ENCODE measurements at places on chromosomes 2 and 18.

- DNase-seq: no peak
Observed at GRCh38 chr2:240443891-240444301, 8.4 kb downstream of the GPC1 start.

DNA sequence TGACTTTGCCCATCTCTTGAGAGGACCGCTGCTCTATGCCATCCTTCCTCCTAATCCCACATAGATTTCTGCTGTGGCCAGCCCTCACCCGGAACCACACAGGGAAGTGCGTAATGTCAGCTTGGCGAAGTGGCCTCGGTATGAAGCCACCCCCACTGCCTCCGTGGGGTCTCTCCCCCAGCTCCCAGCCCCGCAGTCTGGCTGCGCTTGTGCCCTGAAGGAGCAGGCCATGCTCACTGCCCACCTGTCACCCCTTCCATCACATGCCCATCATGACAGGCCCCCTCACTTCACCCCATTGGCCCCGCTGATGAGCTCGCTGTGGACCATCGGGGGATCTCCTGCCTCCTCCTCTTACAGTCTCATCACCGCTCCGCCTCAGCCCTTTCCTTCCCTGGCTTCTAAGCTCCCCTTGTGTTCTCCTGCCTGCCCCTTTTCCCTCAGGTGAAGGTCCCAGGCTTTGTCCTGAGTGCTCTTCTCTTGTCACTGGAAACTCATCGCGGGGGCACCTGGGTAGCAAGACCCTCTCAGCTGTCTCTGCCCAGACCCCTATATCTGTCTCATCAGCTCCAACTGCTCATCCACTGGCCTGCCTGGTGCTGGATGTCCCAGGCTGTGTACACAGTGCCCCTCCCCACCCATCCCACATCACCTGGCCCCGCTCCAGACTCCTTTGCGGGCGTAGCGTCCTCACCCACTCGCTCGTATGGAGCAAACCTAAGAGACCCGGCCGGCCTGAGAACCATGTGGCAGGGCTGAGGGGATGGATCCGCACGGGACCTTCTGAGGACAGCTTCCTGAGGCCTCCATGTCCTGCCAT lies 81.7 kb downstream of the GLI2 start:
- DNase-seq: no peak

DNA sequence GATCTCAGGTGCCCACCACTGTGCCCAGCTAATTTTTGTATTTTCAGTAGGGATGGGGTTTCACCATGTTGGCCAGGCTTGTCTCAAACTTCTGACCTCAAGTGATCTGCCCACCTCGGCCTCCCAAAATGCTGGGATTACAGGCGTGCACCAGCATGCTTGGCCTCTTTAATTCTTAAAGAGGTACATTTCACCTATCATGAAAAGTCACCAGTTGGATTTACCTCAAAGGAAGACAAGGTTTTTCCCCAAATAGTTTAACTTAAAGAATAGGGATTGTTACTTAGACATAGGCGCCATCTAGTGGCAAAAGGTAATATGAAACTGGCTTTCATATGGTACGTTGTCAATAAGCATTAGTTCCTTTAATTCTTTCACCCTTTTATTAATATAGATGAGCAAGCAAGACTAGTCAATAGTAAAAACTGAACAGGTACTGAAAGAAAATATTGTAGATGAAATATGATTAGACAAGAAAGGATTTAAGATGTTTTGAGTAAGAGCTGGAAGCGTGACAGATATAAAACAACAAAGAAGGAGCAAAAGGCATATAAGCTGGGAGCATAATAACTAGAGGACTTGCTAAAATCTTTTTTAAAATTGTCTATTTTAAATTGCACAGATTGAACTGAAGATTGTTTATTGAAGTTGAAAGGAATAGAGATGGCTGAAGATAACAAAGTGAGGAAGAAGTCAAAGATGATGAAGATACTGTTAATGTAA lies 35.0 kb upstream of the PSMD14 start:
- peak; percentile 70 for DNase-seq

DNA sequence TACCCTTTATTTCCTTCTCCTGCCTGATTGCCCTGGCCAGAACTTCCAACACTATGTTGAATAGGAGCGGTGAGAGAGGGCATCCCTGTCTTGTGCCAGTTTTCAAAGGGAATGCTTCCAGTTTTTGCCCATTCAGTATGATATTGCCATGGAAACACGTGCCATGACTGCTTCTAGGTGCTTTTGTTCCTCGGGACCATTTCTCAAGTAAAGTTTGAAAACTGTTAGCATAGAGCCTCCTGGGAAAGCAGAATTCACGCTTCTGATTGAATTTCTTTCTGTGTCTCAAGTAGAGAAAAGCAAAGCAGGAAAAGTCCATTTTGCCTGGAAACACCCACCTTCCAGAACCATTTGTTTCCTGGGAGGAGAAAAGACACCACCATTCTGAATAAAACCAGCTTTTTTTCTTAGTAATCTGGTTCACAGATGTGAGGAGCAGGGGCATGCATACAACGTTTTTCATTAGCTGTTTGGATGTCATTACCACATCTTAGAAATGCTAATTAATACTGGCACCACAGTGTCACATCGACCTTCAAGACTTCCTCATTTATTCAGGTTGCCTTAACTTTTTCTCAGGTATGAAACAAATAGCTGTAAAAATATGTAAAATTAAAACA lies 39.0 kb upstream of the ZBTB14 start:
- no peak for DNase-seq

DNA sequence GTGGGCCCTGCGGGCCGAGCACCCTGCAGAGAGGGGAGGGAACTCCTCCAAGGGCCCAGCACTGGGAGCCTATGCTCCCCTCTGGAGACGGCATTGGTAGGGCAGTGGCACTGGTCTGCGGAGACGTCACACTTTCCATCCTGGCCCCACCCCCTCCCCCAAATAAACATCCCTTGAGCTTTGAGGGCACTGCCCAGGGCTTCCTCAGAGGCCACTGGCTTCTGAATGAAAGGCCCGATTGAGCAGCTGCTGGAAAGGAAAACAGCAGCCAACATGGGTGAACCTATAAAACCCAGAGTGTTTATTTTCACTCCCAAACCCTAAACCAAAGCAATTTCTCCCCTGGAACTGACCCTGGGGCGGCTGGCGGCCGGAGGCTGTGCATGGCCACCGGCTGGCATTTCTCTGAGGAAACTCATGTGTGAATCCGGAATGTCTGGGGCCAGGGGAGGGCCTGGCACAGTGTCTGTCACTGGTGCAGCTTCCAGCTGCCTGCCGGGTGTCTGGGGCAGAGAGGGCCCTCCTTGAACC lies 138.9 kb downstream of the DYSF start:
- DNase-seq: no peak

DNA sequence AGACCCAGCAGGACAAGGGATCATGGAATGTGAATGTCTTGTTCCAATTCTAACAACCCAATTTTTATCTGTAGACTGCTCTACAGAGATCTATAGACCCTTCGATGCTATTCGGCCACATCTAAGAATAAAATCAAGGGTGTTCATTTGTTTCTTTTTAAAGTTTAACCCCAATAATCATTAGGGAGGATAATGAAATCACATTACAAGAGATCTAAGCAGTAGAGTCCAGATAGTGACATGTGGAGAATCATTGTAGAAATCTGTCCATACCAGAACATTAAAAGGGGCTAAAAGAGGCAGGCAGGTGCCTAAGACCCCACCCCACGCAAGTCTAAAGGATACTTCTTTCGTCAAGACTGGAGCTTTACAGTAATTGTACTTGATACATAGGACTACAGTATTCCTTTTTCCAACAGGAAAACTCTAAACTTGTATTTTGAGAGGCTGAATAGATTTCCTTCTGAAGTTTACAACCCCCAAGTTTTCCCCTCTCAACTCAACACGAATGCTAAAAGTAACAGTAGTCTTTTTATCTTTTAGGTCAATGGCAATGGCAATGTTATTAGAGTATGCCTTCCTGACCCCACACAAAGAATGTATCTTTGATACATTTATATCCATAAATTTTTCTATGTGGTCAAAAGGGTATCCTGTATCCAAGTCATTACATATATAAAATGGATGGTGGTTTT lies 183.7 kb downstream of the TCF4 start:
- no peak for DNase-seq

- no peak for DNase-seq
Observed at GRCh38 chr2:8457699-8458502, 224.0 kb upstream of the ID2 start.

DNA sequence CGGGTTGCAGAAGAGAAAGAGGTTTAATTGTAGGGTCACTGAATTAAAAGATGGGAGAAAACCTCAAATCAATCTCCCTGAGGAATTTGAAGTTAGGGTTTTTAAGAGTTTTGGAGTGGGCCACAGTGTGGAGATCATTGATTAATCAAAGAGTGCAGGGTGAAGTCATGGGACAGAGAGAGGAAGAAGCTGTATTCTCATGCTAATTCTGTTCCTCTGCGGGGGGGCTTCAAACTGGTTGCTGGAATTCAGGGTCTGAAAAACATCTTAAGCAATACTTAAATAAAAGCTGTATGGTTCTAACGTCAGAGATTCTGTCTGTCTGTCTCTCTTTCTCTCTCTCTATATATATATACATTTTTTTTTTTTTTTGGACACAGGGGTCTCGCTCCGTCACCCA lies 169.8 kb upstream of the SPATS2L start:
- no peak for DNase-seq

DNA sequence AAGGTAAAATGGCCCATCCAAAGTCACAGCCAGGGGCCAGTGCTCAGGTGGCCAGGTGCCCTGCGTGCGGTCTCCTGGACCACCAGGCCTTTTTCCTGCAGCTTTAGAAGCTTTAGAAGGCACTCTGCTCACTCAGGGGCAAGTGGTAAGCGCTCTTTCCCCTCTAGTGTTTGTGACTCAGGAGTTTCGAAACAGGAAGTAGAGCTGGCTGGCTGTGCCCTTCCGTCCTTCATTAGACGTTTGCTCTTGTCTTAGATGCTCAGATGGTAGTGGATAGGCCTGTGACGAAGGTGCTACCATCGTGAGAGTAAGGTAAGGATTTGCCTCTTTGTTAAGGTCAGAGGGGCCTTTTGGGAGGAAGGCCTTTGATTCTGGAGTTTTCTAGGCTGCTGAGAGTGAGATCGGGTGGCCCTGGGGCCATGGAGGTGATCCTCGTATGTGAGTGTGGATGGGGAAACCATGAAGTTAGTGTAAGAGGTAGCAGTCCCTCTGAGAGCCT lies at the start of gene CASP8:
TSS of gene CASP8 (plus strand) at position 235 of the 499 bp plus-strand sequence. CDS start 5,951 bp downstream, outside the sequence.
- peak; percentile 94 for DNase-seq

GRCh38 chr2:240819126-240819857 lies 727 bp downstream of the KIF1A start:
- DNase-seq: no peak

DNA sequence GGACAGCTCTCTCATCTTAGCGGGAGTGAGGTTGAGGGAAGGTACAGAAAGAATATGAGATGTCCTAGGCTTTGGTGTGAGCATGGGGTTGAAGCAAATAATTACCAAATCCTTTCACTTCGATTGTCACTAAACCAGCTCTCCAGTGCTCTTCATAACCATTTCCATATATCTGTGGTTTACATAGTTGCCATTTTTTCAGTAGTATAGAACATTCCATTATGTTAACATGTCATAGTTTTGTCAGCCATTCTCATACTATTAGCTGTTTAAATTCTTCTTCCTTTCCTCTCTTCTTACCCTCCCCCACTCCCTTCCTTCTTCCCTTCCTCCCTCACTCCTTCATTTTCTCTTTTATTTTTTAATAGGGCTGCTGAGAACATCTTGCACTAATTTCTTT lies 205.9 kb downstream of the BABAM2 start:
- DNase-seq: no peak

GRCh38 chr2:163132850-163133249 lies 294.3 kb upstream of the KCNH7 start:
- DNase-seq: peak; percentile 15

- peak; percentile 17 for DNase-seq
Observed at GRCh38 chr2:21837168-21837960, 713.6 kb downstream of the TDRD15 start.

- DNase-seq: no peak
Observed at GRCh38 chr2:113275556-113276215, 3.0 kb downstream of the PAX8 start.

- DNase-seq: no peak
Observed at GRCh38 chr18:74488864-74489263, 7.3 kb upstream of the CNDP2 start.

- peak; percentile 57 for DNase-seq
Observed at GRCh38 chr2:177296040-177296439, 31.5 kb upstream of the NFE2L2 start.

GRCh38 chr18:36294031-36294430 lies 3.5 kb upstream of the FHOD3 start:
- DNase-seq: no peak

DNA sequence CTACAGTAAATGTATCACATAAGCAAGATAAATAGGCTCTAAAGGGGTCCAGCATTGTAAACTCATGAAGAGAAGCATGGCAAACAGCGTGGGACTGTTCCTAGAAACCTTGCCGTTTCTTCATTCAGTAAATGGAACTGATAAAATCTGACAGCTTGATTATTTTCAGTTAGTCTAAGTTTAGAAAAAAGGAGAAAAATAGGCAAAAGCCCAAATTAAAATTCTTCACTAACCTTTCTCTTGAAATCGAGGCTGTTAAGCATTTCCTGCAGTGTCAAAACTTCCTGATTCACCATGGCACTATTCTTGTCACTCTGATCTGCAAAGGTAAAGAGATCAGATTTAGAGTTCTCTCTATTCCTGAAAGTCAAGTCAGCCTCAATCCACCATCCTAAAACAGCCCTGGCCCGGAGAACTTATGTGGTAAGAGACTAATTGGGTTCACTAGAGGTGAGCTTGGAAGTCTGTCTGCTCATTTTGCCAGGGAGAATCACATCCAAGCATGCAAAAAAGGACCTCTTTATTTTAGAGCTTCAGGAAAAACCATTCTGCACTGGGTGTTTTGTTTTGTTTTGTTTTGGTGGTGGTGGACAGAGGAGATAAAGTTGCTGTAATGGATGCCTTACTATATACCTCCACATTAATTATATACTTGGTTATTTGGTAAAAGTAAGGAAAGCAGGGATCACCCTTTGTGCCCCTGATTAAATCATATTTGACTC lies 52.4 kb upstream of the STAT1 start:
- DNase-seq: no peak

GRCh38 chr18:40006634-40007033 lies 1948.4 kb upstream of the PIK3C3 start:
- no peak for DNase-seq

GRCh38 chr2:795531-796041 lies 118.4 kb upstream of the TMEM18 start:
- no peak for DNase-seq

DNA sequence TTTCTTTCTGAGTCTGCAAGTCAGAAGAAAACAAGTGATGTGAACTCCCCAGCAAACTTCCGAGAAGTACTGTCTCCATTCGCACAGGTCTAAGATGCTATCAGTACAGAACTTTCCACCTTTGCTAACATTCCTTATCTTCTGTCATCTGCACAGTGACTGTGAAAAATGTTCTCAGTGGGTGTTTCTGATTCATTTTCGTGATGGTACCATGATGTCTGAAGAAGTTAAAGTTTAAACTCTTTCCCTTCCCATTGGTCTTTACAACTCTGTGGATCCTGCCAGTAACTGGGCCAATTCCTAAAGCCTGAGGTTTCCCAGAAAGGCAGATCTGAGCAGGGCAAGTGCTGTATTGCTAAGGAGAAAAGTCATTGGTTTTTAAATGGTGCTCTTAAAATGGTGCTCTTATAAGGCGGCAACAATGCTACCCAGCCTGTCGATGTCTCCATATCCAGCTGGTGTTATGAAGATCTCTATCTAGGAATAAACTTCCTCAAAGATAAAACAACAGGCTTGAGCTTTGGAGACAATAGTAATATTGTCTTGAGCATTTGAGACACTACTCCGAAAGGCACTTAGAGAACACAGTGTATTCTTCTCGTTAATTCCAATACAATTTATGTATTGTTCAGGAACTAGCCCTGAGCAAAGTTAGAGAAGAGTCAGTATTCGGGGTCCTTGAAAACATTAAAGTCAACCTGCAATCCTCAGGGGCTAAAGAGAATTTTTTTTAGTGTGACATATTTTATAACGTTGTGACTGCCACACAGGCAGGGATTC lies 232.3 kb downstream of the OSR1 start:
- no peak for DNase-seq
